ENCODE measurements at places on chromosomes 1 and 21.

GRCh38 chr1:88890791-88891317, 513 bp downstream of the GTF2B start:
- no peak for DNase-seq

DNA sequence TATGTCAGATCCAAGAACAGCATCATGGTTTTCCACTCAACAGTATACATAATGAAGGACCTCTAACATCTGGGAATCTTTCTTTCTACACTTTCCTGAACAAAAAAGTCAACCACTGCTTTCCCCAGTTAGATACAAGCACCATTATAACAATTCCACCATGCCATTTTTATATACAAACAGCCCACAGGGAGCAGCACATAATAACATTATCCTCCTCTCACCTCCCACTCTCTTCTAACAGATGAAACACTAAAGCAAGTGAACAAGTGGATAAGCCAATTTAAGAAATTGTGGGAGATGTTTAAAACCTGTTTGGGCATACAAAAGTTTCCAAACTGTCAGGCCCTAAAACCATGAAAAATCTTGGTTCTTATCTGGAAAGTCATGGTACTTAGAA, 29.4 kb upstream of the PRRC2C start:
- no peak for DNase-seq

- DNase-seq, result no peak
These were observed 61.5 kb downstream of the DIPK1A start for GRCh38 chr1:92899780-92900179.

- DNase-seq, result no peak
These were observed 1.1 kb downstream of the IKBKE start for GRCh38 chr1:206471415-206471801.

DNA sequence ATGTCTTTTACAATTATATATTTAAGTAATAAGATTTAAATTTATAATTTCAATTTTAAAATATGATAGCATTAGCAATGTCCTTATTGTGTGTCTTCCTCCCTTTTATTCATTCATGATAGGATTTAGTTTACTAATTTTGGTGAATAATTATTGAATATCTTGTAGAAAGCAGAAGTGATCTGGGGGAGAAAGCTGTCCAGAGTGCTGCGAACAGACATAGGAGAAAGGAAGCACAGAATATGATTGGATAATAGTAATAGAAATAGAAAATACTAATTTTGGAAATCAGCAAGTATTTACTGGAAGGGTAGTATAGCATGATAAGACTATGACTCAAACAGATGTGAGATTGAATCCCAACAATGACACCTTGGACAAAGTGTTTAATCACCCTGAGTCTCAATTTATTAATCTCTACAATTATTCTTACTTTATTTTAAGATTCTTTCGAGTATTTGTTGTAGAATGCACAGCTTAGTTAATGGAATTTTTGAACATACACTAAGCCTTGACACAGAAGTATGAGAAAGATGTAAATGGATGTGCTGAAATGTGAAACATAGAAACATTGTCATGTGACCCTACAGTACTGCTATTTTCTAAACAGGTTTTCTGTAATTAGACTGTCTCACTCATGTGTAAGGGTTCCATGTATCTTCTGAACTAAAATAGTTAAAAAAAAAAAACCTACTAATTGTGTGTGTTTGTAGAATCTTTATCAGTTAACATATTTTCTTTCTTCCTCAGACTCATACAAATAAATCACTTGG, 7.9 kb downstream of the SH3GLB1 start:
- DNase-seq, result no peak

GRCh38 chr1:70947835-70948234, 99.8 kb downstream of the PTGER3 start:
- no peak for DNase-seq

GRCh38 chr1:20380616-20381035, 90.0 kb downstream of the VWA5B1 start:
- DNase-seq, result peak; percentile 66

GRCh38 chr1:171805395-171806115, 24.1 kb downstream of the METTL13 start:
- no peak for DNase-seq

GRCh38 chr1:110573314-110573713, 32.8 kb downstream of the KCNA2 start:
- DNase-seq, result no peak

- DNase-seq, result no peak
These were observed 18.5 kb downstream of the PLA2G2D start for GRCh38 chr1:20100632-20101355.

- no peak for DNase-seq
These were observed 279.4 kb downstream of the PTGER3 start for GRCh38 chr1:70768216-70768615.

- DNase-seq, result no peak
These were observed 10.8 kb upstream of the ZBTB48 start for GRCh38 chr1:6569033-6569432.

- DNase-seq, result no peak
These were observed 1.2 kb downstream of the NHLH2 start for GRCh38 chr1:115839679-115840237.

GRCh38 chr1:48018799-48019198, 21.6 kb upstream of the TRABD2B start:
- no peak for DNase-seq

- DNase-seq, result no peak
These were observed 67.4 kb downstream of the DMRTB1 start for GRCh38 chr1:53526451-53527101.

GRCh38 chr1:214514032-214514818, 37.2 kb downstream of the PTPN14 start:
- DNase-seq, result no peak

DNA sequence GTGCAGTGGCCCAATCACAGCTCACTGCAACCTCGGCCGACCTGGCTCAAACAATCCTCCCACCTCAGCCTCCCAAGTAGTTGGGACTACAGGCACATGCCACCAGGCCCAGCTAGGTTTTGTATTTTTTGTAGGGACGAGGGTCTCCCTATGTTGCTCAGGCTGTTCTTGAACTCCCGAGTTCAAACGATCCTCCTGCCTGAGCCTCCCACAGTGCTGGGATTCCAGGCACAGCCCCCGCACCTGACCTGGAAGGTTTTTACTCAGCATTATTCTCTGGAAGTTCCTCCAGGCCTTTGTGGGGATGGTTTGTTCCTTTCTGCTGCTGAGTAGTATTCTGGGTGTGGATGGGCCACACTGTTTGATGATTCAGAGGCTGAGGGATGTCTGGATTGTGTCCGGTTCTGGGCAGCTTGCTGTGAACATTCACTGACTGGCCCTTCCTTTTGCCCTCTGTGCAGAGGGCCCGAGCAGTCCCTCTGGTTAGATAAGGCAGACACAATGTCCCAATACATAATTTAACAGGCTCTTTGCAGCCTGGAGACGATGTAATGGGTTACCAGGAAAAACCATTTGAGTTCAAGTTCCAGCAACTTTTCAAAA, 6.0 kb upstream of the TRAPPC10 start:
- DNase-seq, result peak; percentile 39

Data from AG09319 (cell line).